Upper lobe of right lung (tissue), 1 donor: ENCODE measurements at places on chromosomes 2 and 18.

GRCh38 chr2:207491086-207491485, 38.7 kb upstream of the CREB1 start:
- DNase-seq: no peak
- H3K36me3 ChIP-seq: no peaks in the 10 kb centered on the region
- H3K27ac ChIP-seq: no peak overlapping the region
- H3K4me3 ChIP-seq: no peak overlapping the region

DNA sequence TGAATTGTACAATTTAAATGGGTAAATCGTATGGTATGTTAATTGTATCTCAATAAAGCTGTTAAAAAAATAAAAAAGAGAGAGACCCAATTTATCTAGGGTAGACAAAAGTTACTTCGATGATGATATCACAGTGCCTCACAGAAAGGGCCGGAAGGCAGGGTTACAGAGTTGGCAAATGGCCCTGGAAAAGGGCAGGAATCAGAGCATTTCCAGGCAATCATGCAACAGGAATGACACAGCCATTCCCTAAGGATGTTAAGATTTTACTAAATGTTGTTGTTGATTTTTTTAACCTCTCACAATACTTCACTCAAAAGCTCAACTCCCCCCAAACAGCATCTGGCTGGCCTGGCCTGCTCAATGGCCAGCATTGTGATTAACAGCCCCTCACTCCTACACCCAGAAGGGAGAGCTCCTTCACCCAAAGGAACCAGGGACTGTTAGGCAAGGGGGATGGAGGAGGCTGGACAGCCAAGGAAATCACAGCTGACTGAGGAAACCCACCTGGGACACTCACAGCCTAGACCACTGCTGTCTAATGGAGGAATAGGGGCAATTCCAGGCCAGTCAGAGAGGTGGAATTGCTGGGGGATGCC, 7.7 kb upstream of the SP100 start:
- peaks cover 17% of the 10 kb centered on the region for H3K4me1 ChIP-seq
- no peak for DNase-seq
- H3K27ac ChIP-seq: peak overlapping the region; percentile 32
- H3K27me3 ChIP-seq: no peaks in the 10 kb centered on the region
- H3K36me3 ChIP-seq: peaks cover 5% of the 10 kb centered on the region

- H3K36me3 ChIP-seq: no peaks in the 10 kb centered on the region
- no peaks in the 10 kb centered on the region for H3K27me3 ChIP-seq
- H3K4me3 ChIP-seq: no peak overlapping the region
- DNase-seq: no peak
Measured at GRCh38 chr2:221778025-221778424, 205.9 kb upstream of the EPHA4 start.

DNA sequence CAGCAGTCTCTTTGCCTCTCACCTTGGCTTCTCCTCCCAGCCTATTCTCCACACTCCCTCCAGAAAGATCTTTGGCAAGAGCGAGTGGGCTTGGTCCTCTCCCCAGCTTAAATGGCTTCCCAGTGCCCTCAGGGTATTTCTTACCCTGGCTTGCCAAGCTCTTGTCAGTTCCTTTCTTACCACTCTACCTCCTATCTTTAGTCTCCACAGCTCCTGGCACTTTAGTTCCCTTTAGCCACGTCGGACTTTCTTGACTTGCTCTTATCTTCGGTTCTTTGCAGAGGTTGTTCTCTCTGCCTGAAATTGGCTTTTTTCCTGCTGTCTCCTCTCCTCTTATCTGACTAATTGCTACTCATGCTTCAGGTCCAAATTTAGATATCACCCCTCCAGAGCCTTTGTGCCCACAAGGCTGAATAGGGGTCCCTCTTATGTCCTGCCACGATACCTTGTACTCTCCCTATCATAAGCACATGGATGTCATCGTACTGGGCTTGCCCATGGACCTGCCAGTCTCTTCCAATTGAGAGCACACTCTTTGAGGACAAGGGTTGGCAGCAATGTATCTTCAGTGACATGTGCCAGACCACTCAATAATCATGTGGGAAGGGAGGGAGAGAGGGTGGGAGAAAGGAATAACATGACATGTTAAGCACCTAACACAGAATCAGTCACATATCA, 131.7 kb upstream of the CTAGE1 start:
- H3K4me3 ChIP-seq: no peak overlapping the region
- H3K27ac ChIP-seq: no peak overlapping the region
- DNase-seq: no peak
- H3K27me3 ChIP-seq: no peaks in the 10 kb centered on the region

DNA sequence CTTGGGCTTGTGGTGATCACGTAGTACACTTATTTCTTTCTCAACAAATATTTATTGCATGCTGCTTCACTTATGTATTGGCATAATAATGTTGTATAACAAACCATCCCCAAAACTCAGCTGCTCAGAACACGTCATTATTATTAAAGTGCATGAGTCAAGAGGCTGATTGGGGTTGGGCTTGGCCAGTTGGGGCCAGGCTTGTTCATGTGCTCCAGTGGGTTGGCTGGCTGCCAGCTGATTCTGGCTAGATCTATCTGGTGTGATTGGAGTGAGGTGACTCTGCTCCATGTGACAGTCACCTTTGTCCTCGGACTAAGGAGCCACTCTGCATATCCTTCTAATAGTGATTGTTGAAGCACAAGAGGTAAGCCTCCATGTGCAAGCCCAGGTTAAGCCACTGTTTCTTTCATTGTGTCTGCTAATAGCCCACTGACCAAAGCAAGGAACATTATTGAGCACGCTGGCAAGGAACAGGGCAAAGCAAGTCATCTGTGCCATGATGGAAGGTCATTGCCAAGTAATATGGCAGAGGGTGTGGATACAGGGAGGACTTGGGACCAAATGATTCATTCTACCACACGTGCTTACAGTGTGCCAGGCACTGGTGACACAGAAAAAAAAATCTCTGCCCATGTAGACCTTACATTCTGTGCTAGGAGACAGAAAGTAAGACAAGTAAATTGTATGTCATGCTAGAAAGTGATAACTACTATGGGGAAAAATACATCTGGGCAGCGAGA, 63.3 kb upstream of the TMEM182 start:
- H3K27ac ChIP-seq: no peak overlapping the region
- no peaks in the 10 kb centered on the region for H3K36me3 ChIP-seq
- no peak for DNase-seq
- no peaks in the 10 kb centered on the region for H3K27me3 ChIP-seq

- DNase-seq: no peak
- H3K27ac ChIP-seq: no peak overlapping the region
- H3K4me1 ChIP-seq: no peaks in the 10 kb centered on the region
- no peak overlapping the region for H3K4me3 ChIP-seq
- no peaks in the 10 kb centered on the region for H3K36me3 ChIP-seq
Measured at GRCh38 chr2:186718903-186719302, 25.0 kb downstream of the FAM171B start.

GRCh38 chr2:23538566-23538965, 153.6 kb downstream of the KLHL29 start:
- H3K27ac ChIP-seq: no peak overlapping the region
- H3K36me3 ChIP-seq: no peaks in the 10 kb centered on the region
- H3K27me3 ChIP-seq: no peaks in the 10 kb centered on the region
- peaks cover 3% of the 10 kb centered on the region for H3K4me1 ChIP-seq
